HEK293T (cell line): ENCODE measurements at places on chromosomes 6 and 20.
A peak's percentile ranks its signal among the peaks of the same experiment; 100 is the strongest.

GRCh38 chr6:46730921-46731461 is 4.2 kb downstream of the PLA2G7 start:
- DNase-seq = no peak

- DNase-seq = peak; percentile 80
Observed at GRCh38 chr6:5995949-5996713, 10.6 kb downstream of the NRN1 start.

DNA sequence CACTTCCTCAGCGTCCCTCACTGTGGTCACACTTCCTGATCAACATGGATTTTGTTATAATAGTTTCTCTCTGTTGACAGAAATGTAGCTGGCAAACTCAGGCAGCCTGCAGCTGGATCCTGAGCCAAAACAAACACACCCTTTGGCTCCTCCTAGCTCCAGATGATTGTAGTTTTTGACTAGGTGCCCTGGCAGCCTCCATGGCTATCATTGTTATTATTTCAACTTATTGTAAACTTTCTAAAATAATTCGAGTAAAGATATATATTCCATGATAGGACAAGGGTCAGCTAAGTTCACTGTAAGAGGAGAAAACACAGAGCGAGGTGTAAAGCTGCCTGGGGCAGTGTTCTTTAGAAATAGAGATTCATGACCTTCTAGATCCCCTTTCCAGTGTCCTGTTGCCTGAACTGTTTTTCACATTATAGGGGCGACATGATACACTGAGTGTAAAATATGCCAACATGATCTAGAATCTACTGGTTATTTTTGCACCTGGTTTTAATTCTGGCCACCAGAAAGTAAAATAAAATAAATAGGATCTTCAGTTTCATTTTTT is 98.2 kb upstream of the HDGFL1 start:
- DNase-seq = peak; percentile 13

GRCh38 chr6:129236001-129236517 is 353.1 kb downstream of the LAMA2 start:
- DNase-seq = no peak

DNA sequence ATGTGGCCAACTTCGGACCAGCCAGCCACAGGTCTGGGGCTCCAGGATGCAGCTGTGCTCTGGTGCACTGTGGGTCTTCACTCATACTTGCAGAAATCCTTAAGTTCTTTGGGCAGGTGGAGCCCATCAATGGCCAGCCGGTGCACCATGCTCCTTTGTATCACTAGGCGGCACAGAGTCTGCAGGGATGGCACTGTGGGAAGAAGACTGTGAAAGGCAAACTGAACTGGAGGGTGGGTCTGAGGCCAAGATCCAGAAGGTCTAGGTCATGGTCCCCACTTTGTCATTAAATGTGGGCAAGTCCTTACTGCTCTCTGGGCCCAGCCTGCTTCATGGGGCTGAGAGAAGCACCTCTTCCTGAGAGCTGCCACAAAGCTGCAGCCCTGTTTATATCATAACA is 1.3 kb upstream of the SPATA25 start:
- no peak for DNase-seq

DNA sequence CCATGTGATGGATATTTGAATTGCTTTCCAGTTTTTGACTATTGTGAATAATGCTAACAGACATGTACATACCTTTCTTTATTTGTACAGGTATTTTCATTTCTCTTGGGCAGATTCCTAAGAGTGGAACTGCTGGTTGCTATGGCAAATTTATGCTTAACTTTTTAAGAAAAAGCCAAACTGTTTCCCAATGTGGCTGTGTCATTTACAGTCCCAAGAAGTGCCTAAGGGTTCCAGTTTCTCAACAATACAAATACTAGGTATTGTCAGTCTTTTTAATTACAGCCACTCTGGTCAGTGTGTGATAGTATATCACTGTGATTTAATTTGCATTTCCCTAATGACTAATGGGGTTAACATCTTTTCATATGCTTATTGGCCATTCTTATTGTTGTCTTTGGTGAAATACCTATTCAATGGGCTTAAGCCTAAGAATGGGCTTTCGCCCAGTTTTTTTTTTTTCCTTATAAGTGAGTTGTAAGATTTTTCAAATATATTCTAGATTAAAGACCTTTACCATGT is 10.3 kb downstream of the REPS1 start:
- no peak for DNase-seq

- DNase-seq = no peak
Observed at GRCh38 chr6:69084746-69085335, 449.8 kb downstream of the ADGRB3 start.

- no peak for DNase-seq
Observed at GRCh38 chr6:143692696-143693095, 14.9 kb downstream of the PHACTR2 start.

GRCh38 chr6:38782616-38783015 is 67.5 kb downstream of the DNAH8 start:
- no peak for DNase-seq

GRCh38 chr20:23094927-23095326 is 8.8 kb upstream of the CD93 start:
- no peak for DNase-seq

DNA sequence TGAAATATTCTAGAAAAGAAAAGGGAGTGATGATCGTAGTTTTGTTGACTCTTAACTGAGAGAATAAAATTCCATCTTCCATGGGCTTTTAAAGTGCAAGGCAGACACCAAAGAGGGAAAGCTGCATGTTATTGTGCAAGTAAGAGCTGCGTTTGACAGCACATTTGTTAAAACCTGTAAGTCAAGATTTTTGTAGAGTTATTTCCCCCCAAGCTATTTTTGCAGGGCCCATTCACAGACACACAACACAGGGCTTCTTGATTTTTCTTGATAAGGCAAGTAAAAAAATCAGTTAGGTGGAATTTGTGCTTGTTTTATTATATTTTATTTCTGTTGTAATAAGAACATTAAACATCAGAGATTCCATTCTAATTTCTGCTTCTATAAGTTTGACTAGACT is 13.8 kb downstream of the CFAP206 start:
- DNase-seq = no peak

DNA sequence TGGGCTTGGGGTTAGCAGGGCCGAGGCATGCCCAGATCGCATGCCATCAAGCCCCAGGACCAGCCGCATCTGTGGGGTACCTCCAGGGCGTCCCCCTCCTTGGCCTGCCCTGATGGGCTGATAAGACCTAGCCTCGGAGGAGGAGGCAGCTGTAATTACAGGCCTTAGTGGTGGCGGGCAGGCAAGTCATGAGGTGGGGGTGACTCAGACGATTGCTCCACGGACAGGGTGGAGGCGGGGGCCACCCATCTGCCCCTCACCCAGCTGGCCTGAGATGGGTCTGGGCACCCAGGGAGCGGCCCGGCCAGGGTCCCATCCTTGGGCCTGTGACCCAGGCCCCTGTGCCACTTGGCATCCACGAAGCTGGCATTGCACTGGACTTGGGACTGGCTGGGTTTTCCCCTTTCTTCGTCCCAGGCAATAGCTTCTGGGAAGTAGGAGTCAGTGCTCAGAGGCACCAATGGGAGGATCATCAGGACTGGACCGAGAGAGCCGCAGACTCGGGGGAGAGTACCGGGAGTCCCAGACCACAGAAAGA is 57.5 kb downstream of the CEBPB start:
- DNase-seq = no peak

- no peak for DNase-seq
Observed at GRCh38 chr20:40255365-40255764, 433.7 kb downstream of the MAFB start.

- peak; percentile 59 for DNase-seq
Observed at GRCh38 chr6:137013738-137014602, 30.8 kb downstream of the IL20RA start.

GRCh38 chr20:44990425-44990824 is 24.1 kb downstream of the STK4 start:
- no peak for DNase-seq

- no peak for DNase-seq
Observed at GRCh38 chr20:17873410-17874270, 95.0 kb downstream of the SNX5 start.

GRCh38 chr6:138432063-138432356 is 28.0 kb downstream of the HEBP2 start:
- DNase-seq = no peak

- no peak for DNase-seq
Observed at GRCh38 chr20:10634683-10635411, 39.0 kb downstream of the JAG1 start.

GRCh38 chr6:26064619-26065257 is 22.5 kb upstream of the HFE start:
- peak; percentile 49 for DNase-seq

GRCh38 chr6:117733341-117733740 is 58.1 kb downstream of the NUS1 start:
- no peak for DNase-seq

GRCh38 chr6:170545405-170545804 is 7.7 kb downstream of the PSMB1 start:
- DNase-seq = no peak

- DNase-seq = no peak
Observed at GRCh38 chr6:129981598-129981997, 36.8 kb upstream of the L3MBTL3 start.

GRCh38 chr20:41533537-41534136 is 84.5 kb downstream of the CHD6 start:
- no peak for DNase-seq

GRCh38 chr6:28943557-28944411 is 20.0 kb upstream of the TRIM27 start:
- DNase-seq = peak; percentile 64

DNA sequence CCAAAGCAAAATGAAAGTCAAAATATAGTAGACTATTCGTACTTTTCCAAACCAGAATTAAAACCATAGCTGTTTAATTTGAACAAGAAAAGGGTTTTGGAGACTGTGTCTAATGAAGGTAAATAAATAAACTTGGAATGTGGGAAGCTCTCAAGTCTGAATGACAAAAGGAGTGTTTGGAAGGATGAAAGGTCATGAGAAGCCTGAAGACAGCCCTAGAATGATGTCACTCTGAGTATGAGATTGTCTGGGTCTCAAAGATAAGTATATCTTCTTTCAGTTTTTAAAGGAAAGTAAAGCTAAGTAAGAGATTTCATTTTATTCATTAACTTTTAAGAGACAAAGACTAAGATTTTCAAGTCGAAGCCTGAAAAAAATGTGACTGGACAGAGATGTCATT is 72.9 kb downstream of the RFX6 start:
- no peak for DNase-seq
